ENCODE measurements at places on chromosomes 12 and 14.

DNA sequence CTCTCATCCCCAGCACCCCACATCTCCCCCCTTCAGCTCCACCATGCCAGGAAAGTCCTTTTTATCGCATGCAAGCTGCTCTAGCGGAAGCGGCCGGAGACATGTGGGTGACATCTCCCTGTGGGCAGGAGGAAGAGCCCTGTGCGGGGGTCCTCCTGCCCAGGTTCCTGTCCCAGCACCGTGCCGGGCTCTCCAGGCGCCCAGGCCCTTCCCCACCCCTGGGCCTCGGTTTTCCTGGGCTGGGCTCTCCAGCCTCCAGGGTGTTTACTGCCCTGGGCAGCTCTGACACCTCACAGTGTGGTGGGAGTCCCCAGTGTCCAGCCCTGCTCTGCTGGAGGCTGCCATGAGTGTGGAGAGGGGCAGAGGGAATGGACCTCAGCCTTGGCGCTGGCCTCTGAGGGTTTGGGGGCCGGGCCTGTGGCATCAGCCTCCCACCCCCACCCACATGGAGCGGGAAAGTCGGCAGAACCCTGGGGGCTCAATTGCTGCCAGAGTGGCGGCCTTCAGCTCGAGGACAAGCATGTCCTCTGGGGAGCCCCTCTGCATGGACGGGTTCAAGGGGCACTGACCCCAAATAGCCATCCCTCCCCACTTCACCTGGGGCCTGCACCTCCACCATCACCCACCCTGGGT, 16.9 kb downstream of the ASPG start:
- DNase-seq: no peak

DNA sequence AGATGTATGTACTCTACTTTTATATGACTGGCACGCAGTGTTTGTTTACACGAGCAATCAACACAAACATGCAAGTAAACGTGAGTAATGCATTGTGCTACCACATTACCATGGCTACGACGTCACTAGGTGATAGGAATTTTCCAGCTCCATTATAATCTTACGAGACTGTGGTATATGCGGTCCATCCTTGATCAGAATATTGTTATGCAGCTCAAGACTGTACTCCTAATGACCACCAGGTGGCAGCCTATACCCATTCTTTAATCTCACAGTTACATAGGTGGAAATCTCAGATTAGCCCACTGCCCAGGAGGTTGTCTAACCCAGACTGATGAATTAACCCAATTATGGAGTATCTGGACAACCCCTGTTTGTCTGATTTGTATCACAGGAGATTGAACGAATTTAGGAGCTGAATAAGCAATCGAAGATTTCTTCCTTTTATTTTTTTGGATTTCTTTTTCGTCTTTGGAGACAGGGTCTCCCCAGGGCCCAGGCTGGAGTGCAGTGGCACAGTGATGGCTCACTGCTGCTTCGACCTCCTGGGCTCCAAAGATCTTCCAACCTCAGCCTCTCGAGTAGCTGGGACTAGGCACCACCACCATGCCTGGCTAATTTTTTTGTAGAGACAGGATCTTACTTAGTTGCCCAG, 8.7 kb upstream of the TESPA1 start:
- DNase-seq: peak; percentile 60

- DNase-seq: no peak
These were observed 6.4 kb upstream of the SLC48A1 start for GRCh38 chr12:47766502-47767215.

GRCh38 chr12:95473231-95473883, 595 bp upstream of the METAP2 start:
- DNase-seq: peak; percentile 50

DNA sequence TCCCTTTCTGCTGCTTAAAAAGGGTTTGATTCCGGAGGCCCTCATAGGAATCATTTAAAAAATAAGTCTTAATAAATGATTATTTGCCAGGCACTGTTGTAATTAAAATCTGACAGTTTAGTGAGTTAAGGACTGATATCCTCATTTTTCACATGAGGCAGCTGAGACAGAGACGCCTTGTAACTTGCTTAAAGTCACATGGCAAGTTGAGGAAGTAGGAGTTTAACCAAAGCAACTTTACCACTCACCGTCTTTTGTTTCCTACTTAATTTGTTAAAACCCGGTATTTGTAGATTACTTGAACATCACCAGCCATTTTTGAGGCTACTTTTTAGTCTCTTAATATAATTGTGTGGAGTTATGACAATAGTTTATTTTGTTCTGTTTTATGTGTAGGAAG, 2.4 kb downstream of the TIGAR start:
- no peak for DNase-seq

DNA sequence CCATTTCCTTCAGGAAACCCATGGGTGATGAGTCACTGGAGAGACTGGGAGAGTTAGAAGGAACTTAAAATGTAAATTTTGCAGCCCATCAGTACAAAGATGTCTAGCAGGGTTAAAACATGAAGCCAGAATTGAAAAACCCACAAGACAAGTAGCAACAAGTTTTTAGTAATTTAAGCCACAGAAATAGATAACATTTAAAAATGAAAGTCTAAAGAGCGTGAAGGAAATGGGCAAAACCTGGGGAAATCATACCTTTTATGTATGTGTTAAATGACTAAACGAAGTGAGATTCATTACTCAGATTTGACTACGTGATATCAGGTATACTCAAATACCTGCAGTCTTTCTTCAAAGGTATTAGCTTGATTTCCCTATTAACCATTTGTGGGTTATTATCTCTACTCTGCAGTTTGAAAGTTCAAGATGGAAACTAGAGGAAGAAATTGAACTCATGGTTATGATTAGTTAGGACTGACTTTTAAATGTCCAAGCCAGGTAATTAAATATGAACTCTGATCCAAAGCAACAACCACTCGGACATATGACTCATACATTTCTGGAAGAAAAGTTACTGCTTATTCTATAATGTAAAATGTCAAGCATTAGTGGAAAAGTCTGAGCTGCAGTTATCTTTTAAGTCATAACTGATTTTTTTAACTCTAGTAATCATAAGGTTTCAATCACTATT, 84.1 kb downstream of the ITPR2 start:
- no peak for DNase-seq

GRCh38 chr12:21697904-21698630, 40.4 kb upstream of the LDHB start:
- DNase-seq: peak; percentile 10

DNA sequence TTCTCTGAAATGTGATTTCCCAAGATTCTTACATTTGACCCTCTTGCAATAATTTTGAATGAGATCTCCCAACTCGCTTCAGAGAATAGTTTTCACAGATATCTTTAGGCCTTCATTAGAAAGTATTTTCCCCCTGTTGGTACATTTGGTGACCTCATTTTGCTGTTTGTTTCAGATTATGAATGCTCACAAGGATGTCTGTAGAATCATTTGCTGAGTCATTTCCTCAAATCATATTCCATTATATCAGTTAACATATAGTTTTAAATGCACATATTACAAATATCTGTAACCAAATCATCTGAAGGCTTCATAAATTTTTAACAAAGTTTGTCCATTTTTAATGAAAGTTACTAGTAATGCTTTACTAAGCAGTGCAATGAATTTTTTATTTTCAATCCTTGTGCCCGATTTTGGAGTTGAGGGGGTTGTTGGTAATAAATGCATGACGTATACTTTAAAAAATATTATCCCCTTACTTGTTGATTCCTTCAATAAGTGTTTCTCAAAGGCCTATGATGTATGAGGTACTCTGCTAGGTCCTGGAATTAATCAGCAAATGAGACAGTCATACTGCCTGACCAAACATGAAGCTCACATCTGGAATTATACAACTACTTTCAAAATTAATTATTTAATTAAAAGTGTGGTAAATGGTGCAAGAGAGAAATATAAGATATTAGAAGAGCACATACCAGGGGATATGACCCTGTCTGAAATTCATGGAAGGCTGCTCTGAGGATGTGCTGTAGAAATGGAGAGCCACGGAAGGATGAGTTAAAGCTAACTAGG, 126.9 kb upstream of the RAP1B start:
- no peak for DNase-seq

DNA sequence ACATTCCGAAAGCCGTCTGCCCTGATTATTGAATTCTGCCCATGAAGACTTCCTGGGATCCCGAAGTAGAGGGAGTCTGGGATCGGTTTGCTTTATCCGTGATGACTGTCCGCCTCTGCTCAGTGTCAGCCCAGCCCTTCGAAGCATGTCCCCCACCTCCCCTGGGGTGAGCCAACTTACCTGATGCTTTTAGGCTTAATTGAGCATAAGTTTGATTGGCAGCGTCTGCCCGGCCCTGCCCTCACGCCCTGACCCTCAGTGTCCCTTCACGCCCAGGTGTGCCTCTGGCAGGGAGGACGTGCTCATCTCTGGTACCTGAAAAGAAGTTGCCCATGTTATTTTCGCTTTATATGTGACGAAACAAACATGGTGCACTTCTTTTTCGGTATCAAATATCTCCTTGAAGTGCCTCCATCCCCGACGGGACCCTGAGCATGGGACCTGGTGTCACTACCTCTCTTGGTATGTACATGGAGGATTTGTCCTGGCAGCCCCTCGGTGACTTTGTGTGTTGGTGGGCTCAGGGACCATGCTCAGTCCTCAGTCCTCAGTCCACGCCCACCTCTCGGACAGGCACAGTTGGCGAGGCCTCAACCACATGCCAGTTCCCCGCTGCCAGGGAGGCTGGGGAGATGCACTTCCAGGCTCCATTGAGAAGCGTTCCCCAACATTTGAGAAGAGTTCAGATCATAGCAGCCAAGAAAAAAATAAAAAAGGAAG, 130.1 kb upstream of the RTL1 start:
- no peak for DNase-seq

GRCh38 chr14:101124815-101125214, 221.3 kb upstream of the RTL1 start:
- no peak for DNase-seq

DNA sequence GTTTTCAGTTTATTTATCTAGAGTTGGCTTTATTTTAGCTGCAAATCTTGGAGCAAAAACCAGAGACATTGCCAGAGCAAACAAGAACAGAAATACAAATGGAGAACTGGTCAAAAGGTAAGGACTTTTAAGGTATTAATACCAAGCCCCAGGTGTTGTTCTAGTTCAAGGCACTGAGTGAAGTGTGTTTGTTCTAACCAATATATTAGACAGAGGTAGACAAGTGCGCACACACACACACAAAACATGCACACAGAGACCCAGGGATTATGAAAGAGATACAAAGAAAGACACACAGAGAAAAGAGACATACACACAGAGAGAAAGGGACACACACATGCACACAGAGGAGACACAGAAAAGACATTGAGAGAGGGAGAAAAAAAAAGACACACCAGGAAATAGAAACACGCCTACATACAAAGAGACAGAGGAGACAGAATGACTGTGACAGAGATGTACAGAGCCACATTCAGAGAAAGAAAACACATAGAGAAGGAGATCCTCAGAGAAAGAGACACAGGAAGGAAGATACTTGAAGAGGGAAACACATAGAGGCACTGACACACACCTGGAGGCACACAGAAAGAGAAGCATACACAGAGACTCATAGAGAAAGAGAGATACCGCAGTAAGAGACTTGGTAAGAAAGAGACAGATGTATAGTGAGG, 50.2 kb downstream of the MIPOL1 start:
- DNase-seq: peak; percentile 31

GRCh38 chr12:58030566-58031279, 89.4 kb downstream of the ATP23 start:
- no peak for DNase-seq

DNA sequence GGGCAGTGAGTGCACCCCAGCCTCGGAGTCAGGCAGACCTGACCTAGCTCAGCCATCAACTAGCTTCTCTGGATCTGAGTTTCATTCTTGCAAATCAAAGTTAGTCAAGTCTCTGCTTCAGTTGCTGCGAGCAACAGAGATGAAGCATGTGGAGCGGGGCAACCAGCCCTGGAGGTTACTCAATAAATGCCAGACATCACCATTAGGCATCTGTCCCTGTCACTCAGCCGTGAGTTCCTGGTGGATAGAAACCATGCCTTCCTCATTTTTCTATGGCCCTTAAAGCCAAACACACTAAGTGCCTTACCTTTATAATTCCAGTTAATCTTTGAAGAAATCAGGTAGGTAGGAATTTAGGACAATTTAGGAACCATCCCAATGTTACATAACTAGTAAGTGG, 19.3 kb downstream of the RFX4 start:
- DNase-seq: no peak

DNA sequence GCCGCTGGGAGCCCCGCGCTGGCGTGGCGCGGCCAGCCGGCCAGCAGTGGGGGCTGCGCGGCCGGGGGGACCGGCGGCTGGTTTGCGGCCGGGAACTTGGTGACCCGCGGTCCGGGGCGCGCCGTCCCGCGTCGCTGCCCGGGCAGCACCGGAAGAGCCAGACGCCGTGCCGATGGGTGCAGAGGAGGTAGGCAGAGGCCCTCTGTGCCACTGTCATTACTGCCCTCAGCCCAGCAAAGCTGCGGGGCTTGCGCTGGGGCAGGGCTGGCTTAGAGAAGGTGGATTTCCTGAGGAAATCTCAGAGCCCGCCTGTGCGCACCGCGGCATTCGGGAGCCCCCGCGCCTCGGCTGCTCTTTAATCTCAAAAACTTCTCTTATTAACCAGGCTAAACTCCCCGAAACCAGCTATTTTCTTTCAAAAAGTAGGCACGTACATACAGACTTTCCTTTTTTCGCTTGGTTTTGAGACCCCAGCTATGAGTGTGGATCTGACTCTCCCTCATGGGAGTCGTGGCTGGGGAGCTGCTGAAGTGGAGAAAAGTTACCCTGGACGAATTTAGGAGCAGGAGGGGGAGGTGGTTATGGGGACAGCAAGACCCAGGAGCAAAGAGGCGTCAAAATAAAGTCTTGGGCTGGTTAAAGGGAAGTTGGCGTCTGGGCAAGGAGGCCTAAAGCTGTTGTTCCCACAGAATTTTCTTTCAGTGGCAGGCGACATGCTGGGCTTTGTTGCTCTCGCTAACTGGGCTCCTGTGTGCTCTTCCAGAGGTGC, 802 bp downstream of the SUSD6 start:
- peak; percentile 68 for DNase-seq

GRCh38 chr14:100788517-100788916, 37.4 kb upstream of the MEG3 start:
- no peak for DNase-seq

DNA sequence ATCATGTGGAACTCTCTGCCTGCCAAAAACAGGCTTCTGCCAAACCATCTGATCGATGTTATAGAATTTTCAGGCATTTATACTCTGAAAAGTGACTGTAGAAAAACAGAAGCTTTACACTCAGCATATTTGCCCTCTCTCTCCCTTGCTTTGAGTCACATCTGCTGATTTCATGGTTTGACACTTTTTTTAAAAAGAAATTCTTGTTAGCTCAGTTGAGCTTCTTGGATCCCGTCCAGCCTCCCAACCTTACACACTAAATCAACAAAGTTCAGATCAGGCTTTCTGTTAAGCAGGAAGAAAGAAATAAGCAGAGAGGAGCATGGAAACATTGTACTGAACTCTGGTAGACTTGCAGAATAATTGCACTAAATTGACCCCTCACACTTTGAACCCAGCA, 193.6 kb upstream of the SEL1L start:
- no peak for DNase-seq

DNA sequence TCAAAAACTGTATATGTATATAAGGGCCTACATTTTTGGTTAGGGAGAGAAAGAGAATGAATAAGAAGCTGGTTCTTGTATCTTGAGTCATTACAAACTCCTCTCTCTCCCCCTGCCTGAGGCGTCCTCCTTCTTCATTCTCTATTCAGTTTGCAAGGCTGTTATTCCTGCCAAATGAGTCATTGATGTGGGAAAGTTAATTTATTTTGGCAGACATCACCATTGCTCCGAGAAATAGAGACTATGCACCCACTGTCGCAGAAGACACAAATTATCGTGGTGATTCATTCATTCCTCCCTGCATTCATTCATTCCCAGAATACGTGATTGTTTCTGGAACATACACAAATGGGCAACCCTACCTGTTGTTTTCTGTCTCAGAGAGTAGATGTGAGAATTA, 112.5 kb upstream of the MED13L start:
- no peak for DNase-seq

GRCh38 chr12:10101042-10101579, 2.3 kb upstream of the CLEC1A start:
- DNase-seq: no peak

All from NCI-H2081 (cell line).